ENCODE measurements at places on chromosomes 3 and 15.
A peak's percentile ranks its signal among the peaks of the same experiment; 100 is the strongest.

GRCh38 chr3:78154521-78155186, 1114.8 kb downstream of the ROBO2 start:
- DNase-seq = no peak

- no peak for DNase-seq
Measured at GRCh38 chr3:99755831-99756230, 61.8 kb upstream of the CMSS1 start.

GRCh38 chr15:62896380-62896866, 146.1 kb upstream of the TPM1 start:
- no peak for DNase-seq

- no peak for DNase-seq
Measured at GRCh38 chr15:22780267-22780666, 6.2 kb upstream of the NIPA1 start.

DNA sequence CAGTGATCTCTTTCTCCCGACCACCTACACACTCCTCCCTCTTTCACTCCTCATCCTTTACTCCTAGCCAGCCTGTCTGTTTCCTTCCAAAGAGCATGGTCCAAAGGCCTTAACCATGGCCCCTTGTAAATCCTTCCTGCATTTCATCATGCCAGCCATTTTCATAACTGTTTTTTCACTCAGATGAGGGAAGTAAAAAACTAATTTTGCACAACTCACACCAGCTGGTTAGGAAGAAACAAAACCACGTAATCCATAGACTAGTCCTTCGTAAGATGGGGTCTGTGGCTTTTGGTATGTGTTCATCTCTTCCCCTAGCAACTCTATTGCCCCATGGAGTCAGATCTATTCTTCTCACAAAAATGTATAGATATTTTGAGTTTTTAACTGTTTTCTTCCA, 187.8 kb downstream of the SHOX2 start:
- DNase-seq = no peak

DNA sequence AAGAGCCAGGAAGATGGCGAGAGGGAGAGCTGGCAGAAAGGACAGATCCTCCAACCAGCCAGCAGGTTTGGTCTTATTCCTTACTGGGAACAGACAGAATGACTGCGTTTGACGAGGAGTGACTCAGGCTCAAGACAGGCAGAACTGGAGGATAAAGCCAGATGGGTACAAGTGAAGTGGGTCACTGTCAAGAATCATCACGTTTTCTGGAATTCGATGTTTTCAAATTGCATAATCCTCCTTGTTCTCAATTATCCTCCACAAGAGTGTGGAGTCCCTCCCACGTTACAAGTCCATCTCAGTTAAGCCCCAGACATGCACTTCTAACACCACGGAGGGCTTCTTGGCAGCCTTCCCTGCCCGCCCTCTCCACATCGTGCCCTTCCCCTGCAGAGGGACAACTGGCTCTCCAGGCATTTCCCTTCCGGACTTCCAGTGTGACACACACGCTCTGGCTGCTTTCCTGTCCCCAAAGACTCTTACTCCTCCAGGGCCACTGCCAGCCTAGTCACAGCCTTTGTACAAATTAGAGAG, 183.1 kb downstream of the CHST2 start:
- DNase-seq = no peak

DNA sequence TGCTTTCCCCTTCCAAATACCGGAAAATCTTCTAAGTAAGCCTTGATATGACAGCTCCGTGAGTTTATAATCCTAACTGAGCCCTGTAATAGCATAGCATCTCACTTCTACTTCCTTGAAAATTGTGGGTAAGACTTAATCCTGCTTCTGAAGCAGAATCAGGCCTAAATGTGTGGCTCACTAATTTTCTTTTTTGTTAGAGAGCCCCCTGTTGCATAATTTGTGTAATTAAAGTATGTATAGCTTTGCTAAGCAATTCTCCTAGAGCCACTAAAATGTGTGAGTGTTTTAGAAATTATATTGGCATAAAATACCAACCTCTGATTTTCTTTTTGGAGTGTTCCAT, 304.4 kb downstream of the FGF12 start:
- no peak for DNase-seq

GRCh38 chr3:115692887-115693524, 69.7 kb downstream of the GAP43 start:
- DNase-seq = peak; percentile 63

GRCh38 chr3:156615592-156616173, 58.7 kb upstream of the TIPARP start:
- no peak for DNase-seq
